Muscle of arm (tissue), 14 donors: ENCODE measurements at places on chromosomes 2 and 18. TPM values are rescaled to one million over a fixed set of nuclear protein-coding genes. Genes with fewer than 3 reads are reported as not detected.
A peak's percentile ranks its signal among the peaks of the same experiment; 100 is the strongest.

The MARS2 gene
- polyA plus RNA-seq, result not detected

The GATA6 gene
- 1.4 TPM for polyA plus RNA-seq

The CYS1 gene
- polyA plus RNA-seq, result 20.2 TPM

GRCh38 chr2:111705711-111706336, 178.2 kb downstream of the ANAPC1 start:
- no peak for DNase-seq

DNA sequence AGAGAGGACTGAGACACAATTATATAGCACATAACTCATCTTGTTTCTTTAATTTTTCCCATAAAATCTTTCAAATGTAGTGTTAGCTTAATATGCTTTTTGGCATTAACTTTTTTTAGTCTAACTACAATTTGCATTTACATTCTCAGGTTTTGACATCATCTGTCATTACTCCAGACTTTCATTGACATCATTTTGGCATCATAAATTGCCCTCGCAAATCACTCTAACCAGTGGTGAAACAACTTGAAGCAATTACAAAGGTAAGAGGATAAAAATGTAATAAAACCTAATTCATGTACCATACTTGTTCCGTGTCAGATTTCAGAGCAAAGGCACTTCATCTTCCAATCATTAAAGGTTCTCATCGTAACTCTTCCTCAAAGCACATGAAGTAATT, 41.4 kb downstream of the RFX8 start:
- DNase-seq, result no peak

DNA sequence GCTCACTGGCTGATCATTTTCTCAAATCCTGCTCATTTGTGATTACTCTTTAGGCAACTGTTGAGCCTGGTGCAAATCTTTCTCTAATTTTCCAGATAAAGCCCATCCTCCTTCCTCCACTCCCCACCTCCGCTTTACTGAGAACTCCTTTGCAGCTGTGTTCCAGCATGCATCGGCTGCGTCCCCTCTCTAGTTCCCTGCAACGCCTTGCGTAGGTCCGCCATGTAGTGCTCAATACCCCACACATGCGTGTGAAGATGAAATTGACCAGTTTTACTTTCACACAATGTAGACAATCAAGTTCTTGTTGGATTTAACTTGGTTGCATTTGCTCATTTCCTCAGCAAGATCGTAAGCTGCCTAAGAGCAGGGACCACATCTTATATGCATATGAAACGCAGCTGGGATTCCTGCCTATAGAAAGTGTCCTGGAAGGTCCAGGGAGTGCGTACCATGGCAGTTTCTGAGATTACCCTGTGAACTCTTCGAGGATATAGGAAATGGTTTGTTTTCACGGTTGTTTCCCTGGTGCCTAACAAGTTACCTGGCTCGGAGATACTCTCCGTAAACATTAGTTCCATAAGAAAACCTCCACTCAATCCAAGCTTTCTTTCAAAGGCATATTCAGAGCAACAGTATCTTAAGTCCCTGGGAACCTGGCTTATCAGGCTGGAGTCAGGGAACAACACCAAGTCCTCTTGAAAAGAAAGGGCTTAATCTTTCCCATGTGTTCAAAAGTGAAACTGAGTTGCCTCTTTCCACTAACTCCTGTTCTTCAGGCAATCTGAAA, 766.4 kb upstream of the ID2 start:
- peak; percentile 66 for DNase-seq
